IPS DF 19.7 (cell line): ENCODE measurements at places on chromosomes 11 and 22.

DNA sequence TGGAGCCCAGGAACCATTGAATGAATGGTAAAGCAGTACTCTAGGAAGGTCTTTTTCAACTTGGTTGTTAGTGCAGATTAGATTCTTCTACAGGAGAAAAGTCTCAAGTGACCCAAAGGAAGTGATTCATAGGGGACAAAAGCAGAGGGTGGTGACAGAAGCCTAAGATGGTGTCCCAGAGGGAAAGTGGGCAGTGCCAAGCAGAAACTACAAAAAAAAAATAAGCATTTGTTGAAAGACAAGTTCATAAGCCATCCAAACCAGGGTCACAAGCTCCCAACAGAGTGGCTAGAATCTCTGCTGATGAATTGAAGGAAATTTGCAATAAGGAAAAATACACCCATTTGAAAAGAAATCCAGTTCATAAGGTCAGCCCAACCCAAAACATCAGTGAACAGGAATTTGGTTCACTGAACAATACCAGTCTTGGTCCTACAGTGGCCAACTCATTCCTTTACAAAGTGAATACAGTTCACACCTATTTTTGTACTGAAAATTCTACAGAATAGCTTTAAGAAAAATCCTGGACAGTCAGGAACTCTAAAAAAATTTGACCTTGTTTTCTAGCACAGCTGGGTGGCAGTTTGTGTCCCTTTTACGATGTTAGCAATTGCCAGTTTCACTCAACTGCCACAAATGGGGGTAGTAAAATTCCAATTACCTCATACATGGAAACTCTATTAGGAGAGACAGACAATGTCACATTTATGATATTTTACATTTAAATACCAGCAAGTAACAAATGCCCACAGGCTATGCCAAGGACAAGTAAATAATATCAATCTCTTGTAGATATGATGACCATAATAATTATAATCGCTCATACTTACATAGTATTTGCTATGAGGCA, 21.6 kb upstream of the NUP160 start:
- DNase-seq: no peak

- DNase-seq: no peak
Observed at GRCh38 chr22:31952094-31952401, 7.7 kb downstream of the YWHAH start.

- no peak for DNase-seq
Observed at GRCh38 chr11:102447193-102447592, 5.4 kb downstream of the TMEM123 start.

DNA sequence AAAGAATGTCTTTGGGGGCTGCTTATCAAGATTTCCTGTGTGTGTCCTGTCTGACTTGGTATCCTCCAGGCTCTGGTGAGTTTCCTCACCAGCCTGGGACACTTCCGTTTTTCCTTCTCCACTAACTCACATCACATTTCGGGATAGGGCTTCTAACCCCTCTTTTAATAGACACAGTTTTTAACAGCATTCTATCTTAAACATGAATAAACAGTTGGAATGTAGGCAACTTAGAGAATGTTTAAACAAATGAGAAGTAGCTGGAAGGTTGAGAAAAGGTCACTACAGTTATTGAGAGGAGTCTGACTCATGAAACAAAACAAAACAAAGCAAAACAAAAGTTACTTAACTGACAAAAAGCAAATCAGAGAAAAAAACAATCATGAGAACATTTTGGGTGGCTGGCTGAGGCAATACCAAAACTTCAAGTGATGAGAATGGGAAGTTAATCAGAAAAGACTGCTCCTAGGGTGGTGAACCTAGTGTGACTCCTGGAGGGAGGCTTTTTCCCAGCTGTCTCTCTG, 64.7 kb upstream of the CTSC start:
- no peak for DNase-seq

DNA sequence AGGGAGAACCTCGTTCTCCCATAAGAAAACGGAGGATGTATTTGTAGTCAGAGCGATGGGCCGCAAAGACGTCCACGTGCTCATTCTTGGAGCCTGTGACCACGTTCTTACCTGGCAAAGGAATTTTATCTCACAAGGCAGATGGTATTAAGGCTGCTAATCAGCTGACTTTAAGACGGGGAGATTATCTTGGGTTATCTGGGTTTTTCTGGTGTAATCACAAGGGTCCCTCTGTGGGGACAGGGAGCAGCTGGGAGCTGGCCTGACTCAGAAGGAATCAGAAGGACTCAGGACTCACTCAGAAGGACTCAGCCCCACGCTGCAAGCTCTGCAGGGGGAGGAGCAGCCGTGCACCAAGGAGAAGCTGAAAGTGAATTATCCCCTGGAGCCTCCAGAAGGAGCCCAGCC, 7.5 kb upstream of the SIGIRR start:
- no peak for DNase-seq

DNA sequence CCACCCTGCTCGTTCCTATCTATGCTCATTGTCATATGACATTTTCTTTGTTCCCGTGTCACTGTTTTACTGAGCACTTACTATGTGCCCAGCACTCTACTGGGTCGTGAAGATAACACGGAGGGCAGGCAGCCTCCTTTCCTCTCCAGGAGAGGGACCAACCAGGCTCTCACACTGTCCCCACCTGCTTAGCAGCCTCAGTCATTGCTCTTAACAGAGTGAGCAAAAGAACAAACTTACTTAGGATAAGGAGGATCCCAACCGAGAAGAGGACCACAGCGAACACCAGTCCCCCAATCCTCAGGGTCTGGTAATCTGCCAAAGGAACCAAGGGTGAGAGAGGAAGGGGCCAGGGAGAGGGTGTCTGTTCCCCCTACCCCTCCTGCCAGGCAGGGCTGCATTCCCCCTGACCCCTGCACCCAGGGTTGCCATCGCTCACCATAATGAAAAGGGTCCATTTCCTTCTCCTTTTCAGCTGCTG, 17.0 kb upstream of the FXYD2 start:
- no peak for DNase-seq

- no peak for DNase-seq
Observed at GRCh38 chr11:90913131-90913668, 690.4 kb upstream of the CHORDC1 start.

DNA sequence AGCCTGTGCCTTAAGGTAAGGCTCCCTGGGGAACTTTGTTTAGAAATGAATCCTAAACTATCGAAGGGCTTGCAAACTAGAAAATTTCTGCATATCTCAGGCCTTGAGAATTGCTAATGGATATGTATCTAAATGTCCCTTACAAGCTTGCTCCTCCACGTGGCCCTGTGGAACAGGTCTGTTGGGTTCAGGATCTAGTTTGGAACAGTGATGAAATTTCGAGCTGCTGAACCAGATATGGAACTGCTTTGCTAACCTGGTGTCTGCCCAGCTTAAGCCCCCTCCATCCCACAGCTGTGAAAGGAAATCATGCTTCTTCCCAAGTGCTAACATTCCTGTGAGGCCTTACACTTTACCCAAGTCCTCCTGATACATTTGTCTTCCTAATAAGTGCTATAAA, 11.6 kb downstream of the SREBF2 start:
- no peak for DNase-seq

GRCh38 chr11:61896665-61897386, 5.5 kb upstream of the FADS3 start:
- DNase-seq: no peak

- DNase-seq: no peak
Observed at GRCh38 chr11:76835036-76835435, 25.7 kb upstream of the ACER3 start.

DNA sequence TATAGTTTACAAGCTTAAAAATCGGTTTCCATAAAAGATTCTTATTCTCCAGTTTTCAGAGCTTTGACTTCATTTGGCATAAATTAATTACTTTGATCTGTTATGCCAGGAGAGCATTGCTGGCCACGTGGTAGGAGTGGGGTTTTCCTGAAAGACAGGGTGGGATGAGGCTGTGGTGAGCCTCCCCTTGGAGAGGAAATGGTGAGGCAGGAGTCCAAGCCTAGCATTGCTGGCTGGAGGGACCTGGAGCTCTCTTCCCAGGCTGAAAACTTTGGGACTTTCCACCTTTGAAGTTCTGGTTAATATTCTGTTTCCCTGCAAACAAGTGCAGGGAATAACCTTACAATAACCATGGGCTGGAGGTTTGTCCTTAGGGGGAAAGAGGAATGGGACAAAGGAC, 21.1 kb upstream of the CSF2RB start:
- no peak for DNase-seq

GRCh38 chr11:16969010-16969999, 44.9 kb downstream of the PLEKHA7 start:
- DNase-seq: no peak

- DNase-seq: no peak
Observed at GRCh38 chr11:94895451-94895850, 77.9 kb downstream of the CWC15 start.

GRCh38 chr11:20026629-20027555, 133.4 kb downstream of the DBX1 start:
- peak; percentile 99 for DNase-seq

DNA sequence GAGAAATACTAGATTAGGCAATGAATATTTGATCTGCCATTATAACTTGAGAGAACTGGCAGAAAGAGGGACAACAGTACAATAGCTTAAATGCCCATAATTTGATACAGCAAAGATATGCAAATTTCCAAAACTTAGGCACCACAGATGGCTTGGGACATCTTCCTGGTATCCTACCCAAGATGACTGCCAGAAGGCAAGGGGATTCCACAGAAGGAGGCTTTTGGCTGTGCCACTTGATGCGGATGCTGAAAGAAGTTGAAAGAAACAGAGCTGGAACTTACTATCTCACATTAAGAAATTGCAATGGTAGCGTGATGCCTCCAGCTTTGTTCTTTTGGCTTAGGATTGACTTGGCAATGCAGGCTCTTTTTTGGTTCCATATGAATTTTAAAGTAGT, 216.7 kb downstream of the TTC28 start:
- no peak for DNase-seq

DNA sequence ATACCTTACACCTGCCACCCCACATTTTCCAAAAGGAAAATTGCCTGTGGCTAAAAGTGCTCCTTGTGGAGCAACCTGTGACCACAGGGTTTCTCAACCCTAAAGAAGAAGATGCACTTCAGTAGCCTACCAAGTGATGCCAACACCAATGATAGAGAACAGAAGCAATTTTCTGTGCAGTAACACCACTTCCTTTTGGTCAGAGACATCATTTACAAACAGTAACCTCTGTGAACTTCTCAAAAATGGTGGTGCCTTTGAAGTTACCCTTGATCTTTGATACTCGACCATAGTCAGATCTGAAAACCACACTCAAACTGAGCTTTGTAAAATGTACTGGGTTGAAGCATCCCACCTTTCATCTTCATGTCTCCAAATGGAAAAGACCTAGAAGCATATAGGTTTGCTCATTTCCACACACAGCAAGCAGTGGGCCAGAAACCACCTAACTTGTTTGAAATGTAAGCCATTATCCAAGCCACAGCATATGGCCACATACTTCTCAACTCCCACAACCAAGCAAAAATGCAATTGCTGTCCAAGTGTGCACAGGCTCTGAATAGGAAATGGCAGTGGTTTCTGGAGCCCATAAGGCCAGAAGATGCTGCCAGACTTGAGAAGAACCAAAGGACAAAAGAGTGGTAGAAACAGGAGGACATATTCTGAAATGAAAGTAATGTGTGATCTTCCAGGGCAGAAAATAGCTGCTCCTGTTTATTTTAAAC, 24.3 kb downstream of the MPPED2 start:
- DNase-seq: no peak

DNA sequence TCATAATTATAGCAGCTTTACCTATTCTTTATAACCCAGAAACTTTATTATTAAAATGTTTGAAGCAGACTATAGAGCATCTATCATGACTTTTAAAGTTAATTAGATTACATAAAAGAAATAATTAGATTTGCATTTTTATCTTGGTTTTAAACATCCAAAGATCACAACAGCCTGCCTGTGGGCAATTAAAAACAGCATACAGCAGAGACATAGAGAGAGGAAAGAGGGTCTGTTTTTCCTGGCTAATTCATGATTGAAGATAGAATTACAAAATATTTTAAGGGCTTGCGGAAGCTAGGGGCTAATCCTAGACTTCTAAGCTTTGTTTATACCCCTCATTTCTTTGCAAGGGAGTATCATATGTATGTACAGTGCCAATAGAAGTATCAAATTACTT, 178.1 kb downstream of the SOX6 start:
- no peak for DNase-seq
